Heart right ventricle (tissue), 16 donors: ENCODE measurements at places on chromosomes 3 and 15.

DNA sequence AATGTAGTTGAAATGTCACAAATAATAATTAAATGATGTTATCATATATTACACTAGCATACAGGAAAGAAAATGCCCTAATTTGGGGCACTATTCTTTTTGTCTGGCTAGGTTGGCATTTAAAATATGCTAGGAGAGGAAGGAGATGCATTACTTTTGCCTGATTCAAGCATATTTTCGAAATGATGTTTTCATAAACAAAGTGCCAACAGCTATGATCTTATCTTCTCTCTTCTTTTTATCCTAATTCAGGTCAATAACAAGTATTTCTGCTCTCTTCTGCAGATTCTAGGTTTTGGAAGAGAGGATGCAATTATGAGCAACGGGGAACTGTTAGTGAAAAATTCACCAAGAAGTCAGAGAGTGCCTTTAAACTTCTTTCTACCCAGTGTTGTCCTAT lies 55.8 kb upstream of the NR2F2 start:
- no peak for DNase-seq

DNA sequence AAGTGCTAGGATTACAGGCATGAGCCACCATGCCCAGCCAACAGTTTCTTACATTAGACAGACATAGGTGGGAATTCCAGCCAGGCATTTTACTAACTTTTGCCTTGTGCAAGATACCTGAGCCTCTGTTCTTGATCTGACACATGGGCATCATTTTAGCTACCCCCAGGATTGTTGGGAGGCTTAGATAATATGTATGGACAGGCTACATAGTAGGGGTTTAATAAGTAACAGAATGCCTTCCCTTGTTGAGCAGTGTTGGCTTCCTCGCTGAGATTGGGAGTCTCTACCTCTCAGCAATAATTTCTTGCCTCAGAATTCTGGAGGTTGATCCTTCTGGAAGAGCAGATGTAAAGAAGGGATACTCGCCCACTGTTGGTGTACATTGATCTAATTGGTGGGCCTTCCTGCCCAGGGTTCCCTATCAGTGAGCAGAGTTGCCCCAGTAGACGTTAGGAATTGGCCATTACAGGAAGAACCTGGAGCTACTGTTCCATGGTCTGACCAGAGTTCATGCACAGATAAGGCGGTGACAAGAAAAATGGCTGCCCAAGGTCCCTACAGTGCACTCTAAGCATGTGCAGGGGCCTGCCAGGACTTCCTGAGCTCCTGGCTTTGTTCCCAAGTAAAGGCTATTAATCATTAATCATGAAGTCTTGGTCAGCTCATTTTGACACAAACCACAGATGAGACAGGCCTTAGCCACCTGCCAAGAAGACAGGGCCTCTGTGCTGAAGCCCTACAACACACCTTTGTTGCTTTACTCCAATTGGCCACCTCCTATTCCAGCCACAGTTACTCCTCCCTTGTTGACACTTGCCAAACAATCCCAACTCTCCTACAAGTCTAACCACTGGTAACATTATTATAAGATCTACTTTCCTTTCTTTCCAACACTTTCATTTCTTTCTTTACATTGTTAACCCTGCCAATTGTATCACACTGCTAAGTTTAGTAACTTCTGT lies 5.0 kb upstream of the IL17RE start:
- no peak for DNase-seq

DNA sequence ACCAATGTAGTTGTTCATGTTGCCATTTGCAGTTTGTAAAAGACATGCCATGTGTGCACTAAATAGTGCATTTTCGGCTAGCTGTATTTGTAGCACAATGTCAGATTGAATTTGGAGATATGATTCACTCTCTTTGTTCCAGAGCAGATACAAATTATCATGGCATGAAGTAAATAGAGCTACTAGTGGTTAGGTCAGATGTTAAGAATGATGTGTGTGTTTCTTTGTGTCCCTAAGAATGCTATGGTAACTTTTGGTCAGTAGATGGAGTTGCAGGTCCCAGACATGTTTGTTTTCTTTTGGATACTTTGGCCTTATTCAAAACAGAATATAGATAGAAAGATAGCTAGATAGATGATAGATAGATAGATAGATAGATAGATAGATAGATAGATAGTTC lies 595.8 kb downstream of the NLGN1 start:
- no peak for DNase-seq

DNA sequence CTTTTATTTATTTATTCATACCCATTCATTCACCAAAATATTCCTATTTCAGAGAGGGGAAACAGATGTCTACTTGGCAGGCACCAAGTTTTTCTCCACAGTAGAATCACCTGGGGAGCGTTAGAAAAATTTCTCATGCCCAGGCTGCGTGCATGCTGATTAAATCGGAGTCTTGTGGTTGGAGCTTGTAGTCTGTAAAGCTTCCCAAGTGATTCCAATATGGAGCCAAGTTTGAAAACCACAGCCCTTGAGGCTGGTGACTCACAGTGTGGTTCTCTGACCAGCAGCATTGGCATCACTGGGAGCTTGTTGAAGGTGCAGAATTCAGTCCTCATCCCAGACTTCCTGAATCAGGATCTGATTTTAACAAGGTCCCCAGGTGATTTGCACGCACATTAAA lies 49.7 kb downstream of the PDHB start:
- DNase-seq: no peak

DNA sequence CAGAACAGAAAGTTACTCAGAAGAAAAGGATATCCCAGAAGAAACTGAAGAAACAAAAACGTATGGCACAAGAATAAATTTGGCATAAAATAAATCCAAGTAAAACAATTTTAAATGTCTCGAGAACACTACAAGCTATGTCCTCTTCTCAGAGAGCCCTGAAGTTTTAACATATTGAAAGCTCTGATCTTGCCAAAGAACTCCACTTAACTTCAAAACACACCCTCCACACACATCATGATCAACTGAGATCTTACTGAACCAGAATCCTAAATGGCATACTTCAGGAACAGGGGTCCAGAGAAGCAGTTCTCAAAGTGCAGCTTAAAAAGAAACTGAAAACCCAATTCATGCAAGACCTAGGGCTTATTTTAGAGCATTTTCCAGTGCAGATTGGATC lies 194.3 kb downstream of the MAGI1 start:
- no peak for DNase-seq

- no peak for DNase-seq
These were observed 499.6 kb upstream of the CCDC54 start for GRCh38 chr3:106877627-106878026.

GRCh38 chr15:28114721-28115622 lies 15.9 kb upstream of the OCA2 start:
- no peak for DNase-seq

DNA sequence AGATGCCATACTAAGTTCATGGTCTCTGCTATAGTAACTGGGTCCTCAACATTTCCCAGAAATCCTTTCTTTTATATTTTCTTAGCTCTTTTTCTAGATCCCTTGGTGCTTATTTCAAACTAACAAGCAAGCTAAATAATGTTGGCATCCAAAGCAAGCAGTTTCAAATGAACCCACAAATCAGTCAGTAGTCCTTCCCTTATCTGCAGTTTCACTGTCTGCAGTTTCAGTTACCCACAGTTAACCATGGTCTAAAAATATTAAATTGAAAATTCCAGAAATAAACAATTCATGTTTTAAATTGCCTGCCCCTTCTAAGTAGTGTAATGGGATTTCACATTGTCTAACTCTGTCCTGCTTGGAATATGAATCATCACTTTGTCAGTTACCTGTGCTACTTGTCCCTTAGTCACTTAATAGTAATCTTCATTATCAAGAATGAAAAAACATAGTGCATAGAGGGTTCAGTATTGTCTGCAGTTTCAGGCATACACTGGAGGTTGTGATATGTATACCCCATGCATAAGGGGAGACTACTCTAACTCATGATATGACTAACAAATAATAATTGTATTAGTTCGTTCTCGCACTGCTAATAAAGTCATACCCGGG lies 633.7 kb downstream of the MECOM start:
- DNase-seq: no peak

- DNase-seq: no peak
These were observed 37.7 kb downstream of the CLDN18 start for GRCh38 chr3:138047596-138048158.

- no peak for DNase-seq
These were observed 227.7 kb upstream of the TPRG1 start for GRCh38 chr3:188944108-188944507.

- no peak for DNase-seq
These were observed 96.7 kb upstream of the KLHL25 start for GRCh38 chr15:85891470-85891869.

GRCh38 chr3:187741403-187742350 lies 3.6 kb downstream of the BCL6 start:
- DNase-seq: peak; percentile 76

DNA sequence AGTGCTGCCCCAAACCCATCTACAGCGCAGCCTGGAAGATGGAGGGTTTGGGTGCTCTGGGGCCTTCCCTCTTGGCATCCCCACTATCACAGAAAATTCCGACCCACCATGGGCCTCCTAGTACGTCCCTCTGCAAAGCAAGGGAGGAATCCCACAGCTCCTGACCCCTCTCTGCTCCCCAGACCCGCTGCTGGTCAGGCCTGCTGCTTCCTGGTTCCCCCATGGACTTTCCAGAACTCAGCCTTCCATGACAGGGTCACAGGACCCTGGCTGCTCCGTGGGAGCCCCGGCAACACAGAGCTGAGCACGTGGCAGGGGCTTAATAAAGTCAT lies 3.1 kb upstream of the LOXL1 start:
- DNase-seq: no peak

- peak; percentile 67 for DNase-seq
These were observed 67.8 kb downstream of the FMN1 start for GRCh38 chr15:33126559-33127290.

DNA sequence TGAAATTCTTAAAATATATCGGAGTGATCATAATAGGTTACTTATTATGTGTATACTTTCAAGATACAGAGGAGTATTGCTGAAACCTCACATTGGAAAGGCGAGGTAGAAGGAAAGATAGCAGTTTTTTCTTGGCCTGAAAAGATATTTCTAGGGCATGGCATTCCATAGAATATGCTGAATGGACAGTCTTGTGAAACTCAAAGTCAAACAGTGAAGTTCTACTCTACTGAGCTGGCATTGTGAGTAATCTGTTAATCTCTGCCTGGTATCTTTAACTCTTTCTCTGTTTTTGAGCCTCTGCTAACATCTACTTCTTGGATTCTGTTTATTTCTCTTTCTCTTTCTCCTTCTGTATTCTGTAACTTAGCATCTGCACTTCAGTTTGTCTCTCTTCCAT lies 176.3 kb upstream of the ZBTB20 start:
- DNase-seq: no peak

- no peak for DNase-seq
These were observed 793.5 kb downstream of the ROBO1 start for GRCh38 chr3:78974181-78974790.

GRCh38 chr3:160006282-160007163 lies 17.9 kb downstream of the IL12A start:
- peak; percentile 51 for DNase-seq

- DNase-seq: no peak
These were observed 20.2 kb upstream of the PPM1L start for GRCh38 chr3:160735826-160736225.

DNA sequence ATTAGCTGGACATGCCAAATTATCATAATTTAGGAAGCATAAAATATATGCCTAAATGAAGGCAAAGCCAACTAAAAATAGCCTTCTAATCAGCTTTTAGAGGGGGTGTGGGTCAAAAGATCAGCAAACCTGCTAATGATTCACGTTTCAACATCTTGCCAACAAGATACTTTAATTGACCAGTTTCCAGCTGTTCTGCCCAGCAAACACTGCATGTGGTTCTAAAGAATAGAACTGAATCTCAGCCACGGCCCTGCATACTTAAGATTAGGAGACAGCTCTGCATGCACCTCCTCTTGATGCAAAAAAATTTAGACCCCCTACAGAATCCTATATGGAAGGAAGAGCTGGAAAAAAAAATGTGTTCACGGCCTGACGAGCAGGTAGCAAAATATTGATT lies 500.5 kb downstream of the TBL1XR1 start:
- no peak for DNase-seq
